Skeletal muscle cell (primary cell): ENCODE measurements at places on chromosomes 7 and 10.

- DNase-seq = no peak
Measured at GRCh38 chr10:75672111-75672671, 240.8 kb downstream of the LRMDA start.

GRCh38 chr7:154353355-154353767 is 301.2 kb downstream of the DPP6 start:
- DNase-seq = no peak

GRCh38 chr7:127047521-127047920 is 205.2 kb downstream of the GRM8 start:
- DNase-seq = no peak

GRCh38 chr7:150949564-150949963 is 28.6 kb downstream of the KCNH2 start:
- no peak for DNase-seq

GRCh38 chr7:35792472-35792871 is 8.4 kb upstream of the SEPTIN7 start:
- no peak for DNase-seq

- DNase-seq = no peak
Measured at GRCh38 chr7:6384327-6384726, 63.4 kb downstream of the DAGLB start.

DNA sequence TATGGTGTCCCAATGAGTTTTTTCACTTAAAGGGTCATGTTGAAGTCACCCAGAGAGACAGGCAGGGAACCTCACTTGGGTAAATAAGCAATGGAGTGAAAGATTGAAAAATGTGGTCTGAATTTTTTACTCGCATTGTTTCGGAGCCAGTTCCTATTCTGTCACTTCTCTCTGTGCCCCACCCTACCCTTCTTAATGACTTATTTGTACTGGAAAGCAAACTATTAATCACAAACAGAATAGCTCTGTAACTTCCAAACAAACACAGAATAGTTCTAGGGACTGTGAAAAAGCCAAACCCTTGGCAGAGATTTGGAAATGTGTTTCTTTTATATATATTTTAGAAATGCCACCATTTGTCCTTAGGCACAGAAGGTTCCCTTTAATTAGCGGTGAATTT is 76.0 kb downstream of the LRMDA start:
- no peak for DNase-seq
